Activated effector memory CD4-positive, alpha-beta T cell treated with Interleukin-2 at 50 U/mL for 16 hours (primary cell): ENCODE measurements at places on chromosomes 1 and 21.

- DNase-seq, result peak; percentile 63
Measured at GRCh38 chr1:223716302-223716862, 4.0 kb downstream of the CAPN2 start.

GRCh38 chr1:225896937-225897549 is 8.1 kb upstream of the LEFTY1 start:
- DNase-seq, result peak; percentile 55

GRCh38 chr1:154479764-154480421 is 22.1 kb upstream of the TDRD10 start:
- peak; percentile 36 for DNase-seq

- DNase-seq, result no peak
Measured at GRCh38 chr1:226309398-226310244, 657 bp upstream of the LIN9 start.

DNA sequence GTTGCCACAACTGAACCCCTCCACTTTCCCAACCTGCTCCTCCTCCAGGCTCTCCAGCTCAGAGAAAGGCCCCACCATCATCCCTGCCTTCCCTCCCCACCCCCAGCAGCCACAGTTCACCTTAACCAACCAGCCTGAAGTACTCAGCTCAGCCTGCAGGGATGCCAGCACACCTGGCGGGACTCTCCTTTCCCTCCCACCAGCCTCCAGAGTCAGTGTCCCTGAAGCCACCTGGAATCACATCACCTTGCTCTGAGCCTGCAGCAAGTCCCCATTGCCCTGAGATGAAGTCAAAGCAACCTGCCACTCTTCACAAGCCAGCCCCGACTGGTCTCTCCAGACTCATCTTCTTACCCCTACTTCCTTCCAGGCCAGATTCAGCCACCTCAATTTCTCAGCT is 26.2 kb upstream of the ZC3H12A start:
- no peak for DNase-seq

GRCh38 chr1:87897481-87897880 is 568.8 kb downstream of the LMO4 start:
- DNase-seq, result no peak

DNA sequence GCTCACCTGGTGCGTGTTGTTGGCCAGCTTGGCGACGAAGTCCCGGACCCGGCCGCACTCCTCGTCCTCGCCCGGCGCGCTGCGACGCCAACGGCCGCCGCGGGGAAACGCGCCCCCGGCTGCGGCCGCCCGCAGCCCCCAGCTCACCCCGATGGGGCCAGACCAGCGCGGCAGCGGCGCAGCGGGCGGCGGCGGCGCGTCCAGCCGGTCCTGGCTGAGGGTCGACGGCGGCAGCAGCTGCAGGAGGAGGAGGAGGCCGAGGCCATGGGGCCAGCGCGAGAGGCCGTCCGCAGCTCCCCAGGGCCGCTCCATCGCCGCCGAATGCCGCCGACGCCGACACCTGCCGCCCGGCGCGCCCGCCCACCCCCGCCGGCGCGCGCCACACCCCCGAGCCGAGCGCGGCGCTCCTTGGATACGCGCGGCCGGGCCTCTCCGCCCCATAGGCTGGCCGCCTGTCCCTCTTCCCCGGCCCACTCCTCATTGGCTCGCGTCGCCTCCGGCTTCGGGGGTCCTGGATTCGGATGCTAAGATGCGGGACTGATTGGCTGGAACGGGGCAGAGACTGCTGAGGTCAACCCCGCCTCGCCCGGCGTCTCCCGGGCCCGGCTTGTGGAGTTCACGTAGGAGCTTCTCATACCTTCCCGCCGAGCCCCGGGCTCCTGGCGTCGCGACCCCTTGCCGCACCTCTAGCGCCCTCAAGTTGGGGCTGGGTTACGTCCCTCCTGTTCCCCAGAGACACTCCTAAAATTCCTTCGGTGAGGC is at the start of gene SORT1:
TSS of gene SORT1 (minus strand) at position 338 of the 762 bp plus-strand sequence. CDS start at position 312, 26 bp downstream.
- DNase-seq, result peak; percentile 26

DNA sequence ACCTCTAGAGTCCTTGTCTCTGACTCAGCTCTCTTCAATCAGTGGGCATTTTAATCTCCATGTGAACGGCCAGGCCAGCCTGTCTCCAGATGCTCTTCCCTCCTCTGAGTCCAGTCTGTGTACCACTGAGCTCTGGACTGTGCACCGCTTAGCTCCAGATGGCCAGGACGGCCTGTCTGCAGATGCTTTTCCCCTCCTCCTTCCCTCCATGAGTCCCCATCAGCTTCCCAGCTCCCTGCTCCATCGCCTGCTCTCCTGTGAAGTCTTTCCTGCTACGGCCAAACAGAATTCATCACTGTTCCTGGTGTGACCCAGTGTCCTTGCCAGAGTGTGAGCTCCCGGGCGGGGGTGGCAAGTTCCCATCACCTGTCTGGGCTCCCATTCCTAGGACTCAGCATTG is 42.0 kb downstream of the STUM start:
- DNase-seq, result no peak

DNA sequence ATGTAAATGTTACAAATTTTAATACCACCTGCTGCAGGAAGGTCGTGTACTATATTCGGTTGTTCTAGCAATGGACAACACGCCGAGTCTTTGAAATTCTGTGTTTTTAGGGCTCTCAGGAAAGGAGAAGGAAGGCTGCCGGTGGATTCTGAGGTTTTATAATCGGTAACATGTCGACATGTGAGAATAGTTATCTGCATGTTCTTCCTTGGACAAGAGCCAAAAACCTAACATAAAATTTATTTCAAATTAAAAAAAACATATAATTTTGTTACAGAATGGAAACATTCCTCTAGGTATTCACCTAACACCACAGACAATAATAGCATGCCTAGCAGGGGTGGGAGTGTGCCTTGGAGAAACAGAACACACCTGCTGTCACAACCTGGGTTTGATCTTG is 4.8 kb downstream of the PSMG1 start:
- no peak for DNase-seq

GRCh38 chr1:151246786-151247185 is 7.7 kb upstream of the PSMD4 start:
- no peak for DNase-seq

- DNase-seq, result no peak
Measured at GRCh38 chr1:239570878-239571277, 184.5 kb downstream of the CHRM3 start.

DNA sequence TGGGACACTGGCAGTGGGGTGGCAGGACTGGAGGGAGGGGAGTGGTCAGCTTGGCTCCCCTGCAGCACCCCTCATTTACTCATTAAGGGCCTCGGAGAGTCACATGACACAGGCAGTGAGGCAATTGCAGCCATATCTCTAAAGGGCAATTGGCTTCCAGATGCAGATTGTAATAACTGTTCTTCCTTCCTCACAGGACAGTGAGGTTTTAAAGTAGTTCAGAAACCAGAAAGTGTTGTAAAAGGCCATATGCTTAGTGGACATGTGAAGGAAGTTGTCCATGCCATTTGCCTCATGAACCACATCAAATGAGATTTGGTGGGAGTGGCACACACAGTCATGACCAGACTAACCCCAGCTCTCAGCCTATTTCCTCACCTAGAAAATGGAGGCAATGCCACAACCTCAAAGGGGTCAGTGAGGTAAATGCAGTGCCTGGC is 11.1 kb downstream of the MTX1 start:
- no peak for DNase-seq

GRCh38 chr1:205260948-205261732 is 33.4 kb downstream of the TMCC2 start:
- DNase-seq, result no peak

DNA sequence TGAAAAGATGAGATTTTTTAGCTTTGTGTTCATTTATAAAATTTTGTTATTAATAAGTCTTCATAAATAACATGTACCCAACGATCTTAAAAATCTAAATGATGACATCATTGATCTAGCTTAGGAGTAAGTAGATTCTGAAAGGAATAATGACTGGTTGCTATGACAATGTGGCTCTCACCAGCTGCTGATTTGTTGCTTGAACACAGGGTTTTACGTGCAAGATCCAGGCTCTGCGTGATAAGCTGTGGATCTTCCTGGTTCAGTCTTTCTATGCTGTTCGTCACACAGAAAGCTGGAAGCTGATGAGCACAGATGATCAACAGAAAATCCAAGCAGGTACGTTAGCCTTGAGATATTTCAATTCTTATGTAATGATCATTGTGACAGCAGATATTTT is 49.1 kb upstream of the C1orf146 start:
- DNase-seq, result no peak

GRCh38 chr1:97158691-97159096 is 437.1 kb downstream of the PTBP2 start:
- no peak for DNase-seq

GRCh38 chr1:94384485-94385265 is 33.5 kb upstream of the ABCD3 start:
- no peak for DNase-seq

DNA sequence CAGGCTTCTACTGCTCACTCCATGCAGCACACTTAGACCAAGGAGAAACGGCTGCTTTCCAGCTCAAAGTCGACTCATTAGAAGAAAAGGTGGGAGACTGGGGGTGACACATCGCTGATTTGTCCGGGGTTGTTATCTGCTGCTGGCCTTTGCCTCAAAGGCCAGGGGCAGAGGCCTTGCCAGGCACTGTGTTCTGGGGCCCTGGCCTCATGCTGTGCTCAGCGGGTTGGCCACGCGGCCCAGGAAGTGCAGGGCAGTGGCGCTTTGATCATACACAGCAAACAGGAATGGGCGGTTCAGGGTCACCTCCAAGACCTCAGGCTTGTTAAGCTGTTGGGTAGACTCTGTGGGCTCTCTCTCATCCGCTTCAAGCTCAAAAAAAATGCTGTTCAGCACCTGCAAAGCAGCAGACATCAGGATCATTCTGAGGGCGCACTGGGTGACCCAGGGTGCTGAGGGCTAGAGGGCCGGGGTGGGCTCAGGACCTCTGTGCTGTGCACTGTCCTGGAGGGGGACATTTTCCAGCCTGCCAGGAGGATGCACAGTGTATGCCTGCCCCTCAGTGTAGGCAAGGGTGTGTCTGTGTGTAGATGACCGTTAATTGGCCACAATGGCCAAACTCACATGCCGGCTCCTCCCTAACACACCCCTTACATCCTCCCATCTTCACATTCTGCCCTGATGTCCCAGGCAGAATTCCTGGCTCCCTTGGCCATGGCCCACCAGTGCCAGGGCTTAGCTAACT is 10.8 kb downstream of the AGT start:
- no peak for DNase-seq

GRCh38 chr1:196209265-196209664 is 399.0 kb downstream of the KCNT2 start:
- no peak for DNase-seq

DNA sequence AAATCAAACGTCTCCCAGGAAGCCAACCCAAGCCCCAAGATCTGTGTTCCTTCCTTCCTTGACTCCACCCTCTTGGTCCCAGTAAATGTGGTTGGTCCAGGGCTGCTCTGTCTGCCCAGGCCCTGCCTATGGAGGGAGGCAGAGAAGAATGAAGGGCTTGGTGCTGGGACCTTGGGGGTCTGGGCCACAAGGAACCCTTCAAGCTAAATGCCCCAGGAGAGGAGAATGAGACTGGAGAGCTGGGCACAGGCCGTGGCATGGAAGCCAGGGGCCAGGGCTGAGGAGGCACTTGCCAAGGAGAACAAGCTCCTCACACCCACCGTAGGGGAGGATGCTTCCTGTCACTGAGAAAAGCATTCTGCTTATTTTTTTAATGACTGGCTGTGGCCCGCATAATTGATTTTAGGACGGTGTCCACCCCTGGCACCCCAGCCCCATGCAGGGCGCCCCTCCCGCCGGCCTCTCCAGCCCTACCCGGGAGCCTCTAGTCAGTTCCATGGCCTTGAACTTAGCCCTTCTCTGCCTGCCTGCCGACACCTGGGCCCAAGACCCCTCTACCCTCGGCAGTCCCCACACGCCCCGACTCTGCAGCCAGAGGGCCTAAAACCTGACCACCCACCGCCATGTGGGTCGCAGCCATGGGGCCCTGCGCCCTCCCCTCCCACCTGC is 889 bp downstream of the CLEC20A start:
- no peak for DNase-seq

DNA sequence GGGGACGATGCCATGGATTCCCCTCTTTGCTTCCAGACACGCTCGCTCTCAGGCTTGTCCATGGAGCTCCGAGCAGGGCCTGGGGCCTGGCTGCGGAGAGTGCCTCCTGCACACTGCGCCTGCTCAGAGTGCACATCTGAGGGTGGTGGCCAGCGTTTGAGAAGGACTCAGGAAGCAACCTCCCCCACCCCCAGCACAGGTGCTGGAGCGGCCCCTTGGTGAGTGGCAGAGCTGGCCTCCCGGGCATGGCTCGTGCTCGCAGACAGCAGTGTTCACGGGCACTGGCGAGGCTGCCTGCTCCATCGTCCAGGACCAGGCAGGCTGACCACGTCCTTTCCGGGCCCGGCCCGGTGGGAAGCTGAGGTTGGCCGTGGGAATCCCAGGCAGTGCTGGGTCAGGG is 2.8 kb downstream of the SPATC1L start:
- DNase-seq, result no peak

- DNase-seq, result no peak
Measured at GRCh38 chr1:64826991-64827390, 82.1 kb downstream of the RAVER2 start.

- no peak for DNase-seq
Measured at GRCh38 chr1:1189111-1189510, 15.4 kb downstream of the TTLL10 start.

DNA sequence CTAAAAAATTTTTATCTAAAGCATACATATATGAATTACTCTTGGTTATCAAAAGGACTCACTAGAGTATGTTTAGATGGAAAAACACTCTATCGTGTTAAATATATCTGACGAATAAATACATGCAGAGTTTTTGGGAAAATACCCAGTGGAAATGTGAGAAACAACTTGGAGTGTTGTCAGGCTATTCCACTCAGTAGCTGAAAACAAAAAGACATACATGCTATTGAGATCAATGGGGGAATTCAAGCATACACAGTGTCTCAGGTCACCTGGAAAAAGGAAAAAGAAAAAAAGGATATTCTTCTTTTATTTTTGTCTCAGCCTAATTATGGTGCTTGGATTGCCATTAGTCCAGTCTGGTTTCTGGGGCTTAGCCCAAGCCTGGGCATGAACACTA is 247.0 kb upstream of the LYPLAL1 start:
- no peak for DNase-seq

DNA sequence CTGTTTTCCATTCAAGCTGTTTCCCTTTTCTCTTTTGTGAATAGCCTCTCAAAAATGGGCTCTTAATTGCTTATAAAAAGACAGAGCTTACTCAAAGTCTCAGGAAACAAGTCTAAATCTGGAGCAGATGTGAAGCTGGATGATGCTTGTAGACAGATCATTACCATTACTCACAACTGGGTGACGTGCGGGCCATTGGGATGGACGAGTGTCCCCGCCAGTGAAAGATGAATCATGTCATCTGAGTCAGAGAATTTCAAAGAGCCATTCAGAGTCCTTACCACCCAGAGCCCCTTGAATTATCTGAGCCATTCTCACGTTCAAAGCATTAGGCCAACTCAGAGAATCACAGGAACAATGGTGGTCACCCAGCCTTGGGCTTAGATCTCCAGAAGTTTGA is 134.6 kb downstream of the HUNK start:
- no peak for DNase-seq
